ENCODE measurements at places on chromosomes 3 and 15.

- no peak for DNase-seq
Measured at GRCh38 chr15:101458158-101458900, 31.2 kb downstream of the PCSK6 start.

GRCh38 chr3:115162759-115163158 lies 15.7 kb upstream of the ZBTB20 start:
- DNase-seq, result no peak

- no peak for DNase-seq
Measured at GRCh38 chr3:156334841-156335545, 214.6 kb downstream of the KCNAB1 start.

GRCh38 chr3:89300526-89300925 lies 193.1 kb downstream of the EPHA3 start:
- no peak for DNase-seq

GRCh38 chr3:146511402-146512134 lies 32.8 kb downstream of the PLSCR1 start:
- no peak for DNase-seq

- DNase-seq, result peak; percentile 23
Measured at GRCh38 chr15:69606921-69607500, 154.4 kb downstream of the RPLP1 start.

DNA sequence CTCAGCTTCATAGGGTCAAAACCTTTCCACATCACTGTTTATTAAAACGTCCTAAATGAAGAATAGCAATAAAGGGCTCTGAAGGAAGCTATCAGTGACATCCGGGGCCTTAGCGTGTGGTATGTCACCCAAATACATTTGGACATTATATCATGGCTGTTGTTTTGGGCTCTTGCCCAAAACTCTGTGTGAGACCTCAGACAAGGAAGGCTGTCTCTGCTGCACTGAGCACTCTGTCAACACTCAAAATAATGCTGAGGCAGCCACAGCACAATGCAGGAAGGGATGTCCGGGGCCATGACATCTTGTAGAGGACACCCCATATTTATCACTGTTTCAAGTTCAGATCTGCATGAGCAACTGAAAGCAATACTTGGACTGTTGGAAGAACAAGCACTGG lies 293.8 kb upstream of the WNT5A start:
- DNase-seq, result no peak

DNA sequence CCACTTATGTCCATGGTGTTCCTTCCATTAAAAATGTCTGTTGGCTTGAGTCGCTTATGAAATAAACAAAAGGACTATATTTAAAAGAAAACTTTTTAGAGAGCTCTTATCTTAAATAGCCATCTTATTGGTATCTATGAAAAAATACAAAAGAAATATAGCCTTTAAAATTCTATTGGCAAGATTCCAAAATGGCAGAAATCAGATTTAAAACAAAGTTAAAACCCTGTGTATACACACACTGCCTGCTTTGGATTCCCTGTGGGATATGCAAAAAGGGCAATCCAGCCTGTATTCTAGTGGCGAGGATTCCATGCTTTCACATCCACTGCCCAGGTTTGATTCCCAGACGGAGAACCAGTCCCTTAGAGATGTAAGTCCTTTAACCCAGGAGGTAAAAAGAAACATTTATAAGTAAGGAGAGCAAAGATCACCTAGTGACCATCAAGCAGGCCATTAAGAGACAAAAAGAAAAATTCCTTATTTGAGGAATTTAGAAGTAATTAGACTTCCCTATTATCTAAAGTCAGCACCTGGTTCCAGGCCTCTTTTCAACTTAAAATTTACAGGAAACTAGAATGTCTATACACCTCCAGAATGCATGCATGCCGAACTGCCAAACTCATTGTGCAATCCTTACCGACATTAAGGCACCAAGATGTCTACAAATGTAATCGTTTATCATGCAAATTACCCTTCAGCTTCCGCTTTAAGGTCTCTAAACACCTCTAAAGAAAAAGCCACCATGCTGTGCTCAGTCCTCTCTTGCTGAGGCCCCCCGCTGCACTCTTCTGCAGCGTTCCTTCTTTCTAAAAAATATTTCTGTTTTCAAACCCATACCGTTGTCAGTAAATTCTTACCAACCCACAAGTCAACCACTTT lies 69.6 kb upstream of the STRIT1 start:
- no peak for DNase-seq

DNA sequence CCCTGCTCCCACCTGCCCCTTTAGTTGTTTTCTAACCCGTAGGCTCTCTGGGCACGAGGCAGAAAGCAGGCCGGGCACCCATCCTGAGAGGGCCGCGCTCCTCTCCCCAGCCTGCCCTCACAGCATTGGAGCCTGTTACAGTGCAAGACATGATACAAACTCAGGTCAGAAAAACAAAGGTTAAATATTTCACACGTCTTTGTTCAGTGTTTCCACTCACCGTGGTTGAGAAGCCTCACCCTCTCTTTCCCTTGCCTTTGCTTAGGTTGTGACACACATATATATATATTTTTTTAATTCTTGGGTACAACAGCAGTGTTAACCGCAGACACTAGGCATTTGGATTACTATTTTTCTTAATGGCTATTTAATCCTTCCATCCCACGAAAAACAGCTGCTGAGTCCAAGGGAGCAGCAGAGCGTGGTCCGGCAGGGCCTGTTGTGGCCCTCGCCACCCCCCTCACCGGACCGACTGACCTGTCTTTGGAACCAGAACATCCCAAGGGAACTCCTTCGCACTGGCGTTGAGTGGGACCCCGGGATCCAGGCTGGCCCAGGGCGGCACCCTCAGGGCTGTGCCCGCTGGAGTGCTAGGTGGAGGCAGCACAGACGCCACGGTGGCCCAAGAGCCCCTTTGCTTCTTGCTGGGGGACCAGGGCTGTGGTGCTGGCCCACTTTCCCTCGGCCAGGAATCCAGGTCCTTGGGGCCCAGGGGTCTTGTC lies 48.5 kb downstream of the PGPEP1L start:
- DNase-seq, result no peak

DNA sequence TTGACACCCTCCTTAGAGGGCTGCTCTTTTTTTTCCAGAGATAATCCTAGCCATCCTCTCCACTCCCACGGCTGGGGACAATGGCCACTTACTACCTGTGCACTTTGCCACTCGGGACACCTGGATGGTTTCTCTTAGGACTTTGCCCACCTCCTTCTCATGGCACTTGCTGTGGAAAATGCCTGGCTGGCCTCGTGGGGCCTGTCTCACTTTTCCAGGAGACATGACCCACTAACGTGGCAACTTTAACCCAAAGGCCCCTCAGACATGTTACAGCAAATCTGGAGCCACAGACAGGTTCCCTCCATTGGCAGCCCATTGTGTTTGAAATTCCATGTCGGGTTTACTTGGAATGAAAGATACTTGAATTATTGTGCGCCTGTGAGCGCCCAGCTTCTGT lies 29.4 kb upstream of the ESYT3 start:
- DNase-seq, result no peak

DNA sequence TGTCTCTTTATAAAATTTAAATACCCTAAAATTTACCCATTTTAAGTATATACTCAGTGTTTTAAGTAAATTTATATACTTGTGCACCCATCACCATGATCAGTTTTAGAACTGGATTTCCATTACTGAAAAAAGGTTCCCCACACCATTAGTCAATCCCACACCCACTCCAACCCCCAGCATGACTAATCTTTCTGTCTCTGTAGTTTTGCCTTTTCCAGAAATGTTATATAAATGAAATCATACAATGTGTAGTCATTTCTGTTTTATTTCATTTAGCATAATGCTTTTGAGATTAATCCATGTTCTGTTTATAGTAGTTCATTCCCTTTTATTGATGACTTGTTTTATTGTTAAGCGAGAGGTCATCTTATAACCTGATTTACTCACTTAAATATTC lies 66.1 kb upstream of the LIMD1 start:
- DNase-seq, result peak; percentile 77

Measured in EL (cell line).